ENCODE measurements at places on chromosomes 6 and 20.

GRCh38 chr6:961407-961960, 268.5 kb upstream of the EXOC2 start:
- no peak for DNase-seq

GRCh38 chr20:10330071-10330470, 104.0 kb downstream of the MKKS start:
- DNase-seq: no peak

GRCh38 chr6:42428326-42429041, 23.2 kb downstream of the TRERF1 start:
- no peak for DNase-seq

DNA sequence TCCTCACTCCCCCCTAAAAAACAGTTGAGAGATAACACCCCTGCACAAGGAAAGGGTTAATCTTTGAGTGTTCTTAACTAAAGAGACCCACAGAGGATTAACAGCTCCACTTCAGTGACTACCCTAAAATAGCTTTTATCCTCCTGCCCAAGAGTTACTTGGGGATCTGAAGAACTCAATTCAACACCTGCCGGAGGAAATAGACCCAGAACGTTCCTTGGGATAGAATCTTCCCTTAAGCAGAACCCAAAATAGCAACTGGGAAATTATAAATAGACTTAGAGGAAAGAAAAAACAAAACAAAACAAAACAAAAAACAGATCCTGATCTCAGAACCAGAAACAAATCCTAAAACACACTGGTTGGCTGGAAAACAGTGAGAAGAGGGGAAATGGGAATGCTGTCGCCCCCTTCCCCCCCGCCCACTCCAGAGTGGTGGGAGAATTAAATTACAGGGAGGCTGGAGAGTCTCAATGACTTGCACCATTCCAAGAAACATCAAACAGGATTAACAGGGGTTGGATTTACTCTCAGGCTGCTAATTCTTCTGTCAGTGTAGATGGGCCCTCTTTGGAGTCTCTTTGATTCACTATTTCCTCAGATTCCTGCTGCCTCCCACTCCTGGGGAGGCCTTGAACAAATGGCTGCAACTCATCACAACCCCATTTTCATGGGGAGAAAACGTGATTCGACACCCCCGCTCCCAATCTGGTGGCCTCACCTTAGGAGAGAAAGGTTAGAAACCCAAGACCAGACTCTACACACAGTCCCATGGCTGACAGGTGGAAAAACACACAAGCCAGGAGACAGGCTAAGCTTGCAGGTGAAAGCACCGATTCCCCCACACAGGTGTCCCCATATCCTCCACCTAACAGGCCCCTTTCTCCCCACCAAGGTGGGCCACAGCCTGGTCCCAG, 1.4 kb downstream of the PLAGL2 start:
- no peak for DNase-seq

DNA sequence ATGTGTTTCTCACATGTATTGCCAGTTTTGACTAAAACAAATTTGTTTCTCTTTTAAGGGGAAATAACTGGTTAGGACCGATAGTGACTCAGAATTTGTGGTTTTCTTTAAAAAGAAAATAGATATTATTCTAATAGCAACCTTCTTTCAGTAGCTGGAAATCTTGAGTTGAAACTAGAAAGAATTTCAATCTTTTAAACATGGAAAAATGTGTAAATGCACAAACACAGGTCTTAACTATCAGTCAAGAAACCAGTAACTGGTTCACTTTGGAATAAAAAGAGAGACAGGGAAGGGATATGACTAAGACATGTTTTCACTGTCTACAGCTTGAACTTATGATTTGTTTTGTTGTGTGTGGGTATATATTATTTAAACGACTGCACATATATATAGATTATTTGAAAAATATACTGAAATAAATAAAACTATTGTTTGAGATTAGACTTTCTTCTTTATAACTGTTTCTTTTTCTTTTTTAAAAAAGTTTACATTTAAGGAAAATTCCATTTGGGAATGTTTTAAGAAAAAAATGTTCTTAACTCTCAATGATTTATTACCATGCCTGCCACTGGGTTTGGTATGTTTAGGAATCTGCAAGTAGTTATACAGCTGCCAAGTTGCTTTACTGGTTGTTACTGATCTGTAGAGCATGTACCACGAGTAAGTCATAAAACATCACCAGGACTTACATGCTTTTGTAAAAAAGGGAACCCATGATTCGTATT, 753.3 kb upstream of the MARCKS start:
- DNase-seq: no peak

- no peak for DNase-seq
These were observed 63.5 kb downstream of the HMGN3 start for GRCh38 chr6:79170959-79171358.

DNA sequence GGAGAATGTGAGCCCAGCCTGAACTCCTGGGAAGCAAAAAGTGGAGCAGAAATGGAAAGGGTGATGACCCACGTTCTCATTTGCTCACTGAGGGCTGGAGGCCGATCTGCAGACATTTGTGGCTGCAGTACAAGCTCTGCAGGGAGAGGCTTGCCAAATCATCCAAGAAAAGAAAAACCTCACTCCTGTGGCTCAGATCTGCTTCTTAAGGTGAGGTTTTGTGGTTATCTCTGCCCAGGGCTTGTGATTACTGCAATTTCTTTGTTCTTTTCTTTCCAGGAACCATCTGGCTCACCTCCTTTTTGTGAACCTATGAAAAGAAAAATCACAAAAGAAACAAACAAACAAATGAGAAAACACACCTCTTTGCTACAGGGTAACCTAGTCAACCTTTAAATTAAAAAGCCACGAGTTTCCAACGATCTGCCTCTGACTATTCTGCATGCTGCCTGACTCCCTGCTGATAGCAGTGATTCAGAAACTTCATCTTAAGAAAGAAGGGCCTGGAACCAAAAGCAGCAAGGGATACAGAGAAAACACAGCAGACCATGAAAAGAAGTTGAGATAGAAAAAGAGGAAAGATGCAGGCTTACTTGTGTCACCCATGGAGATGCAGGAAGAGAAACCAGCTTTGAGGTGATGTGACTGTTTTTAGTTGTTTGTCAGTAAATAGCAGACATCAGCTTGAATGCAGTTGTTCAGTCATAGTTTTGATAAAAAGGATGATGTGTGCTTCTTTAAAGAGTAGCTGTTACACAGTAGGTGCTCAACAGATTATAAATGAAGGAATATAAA, 165.1 kb downstream of the LMBRD1 start:
- DNase-seq: no peak

GRCh38 chr20:19492116-19492515, 265.9 kb upstream of the RIN2 start:
- no peak for DNase-seq

- no peak for DNase-seq
These were observed 17.8 kb downstream of the LRP11 start for GRCh38 chr6:149846321-149846720.

- no peak for DNase-seq
These were observed 38.9 kb downstream of the CD109 start for GRCh38 chr6:73734832-73735453.

DNA sequence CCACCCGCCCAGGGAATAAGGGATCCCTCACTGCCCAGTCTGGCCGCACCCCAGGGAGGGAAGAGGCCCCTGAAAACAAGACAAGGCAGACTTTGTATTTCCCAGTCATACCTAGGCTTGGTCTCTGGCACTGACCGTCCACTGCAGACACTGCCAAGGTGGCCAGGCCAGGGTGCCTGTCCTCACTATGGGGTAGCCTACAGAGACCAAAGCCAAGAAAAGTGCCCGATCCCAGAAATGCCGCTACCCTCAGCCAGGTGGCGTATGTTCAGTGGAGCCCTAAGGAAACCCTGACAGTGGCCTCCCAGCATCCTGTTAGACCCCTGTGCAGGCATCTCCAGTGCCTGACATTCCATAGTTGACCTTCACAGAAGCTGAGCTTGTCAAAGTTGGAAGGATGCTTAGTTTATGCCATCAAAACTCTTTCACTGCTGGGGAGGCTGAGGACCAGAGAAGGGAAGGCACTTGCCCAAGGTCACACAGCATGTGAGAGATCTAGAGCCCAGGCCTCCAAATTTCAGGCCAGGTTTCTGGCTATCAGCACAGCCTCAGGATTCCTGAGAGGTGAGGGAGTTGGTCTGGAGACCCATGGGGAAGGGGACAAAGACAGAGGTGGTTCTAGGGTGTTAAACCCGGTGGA, 2.5 kb downstream of the SCRT2 start:
- DNase-seq: no peak

GRCh38 chr6:110476046-110476849, at the start of gene SLC22A16:
Gene SLC22A16, minus strand, starts transcription at chr6:110476613. Its CDS starts 39 bp downstream, at chr6:110476574.
- peak; percentile 11 for DNase-seq

GRCh38 chr6:12962987-12963386, 246.4 kb downstream of the PHACTR1 start:
- peak; percentile 25 for DNase-seq

DNA sequence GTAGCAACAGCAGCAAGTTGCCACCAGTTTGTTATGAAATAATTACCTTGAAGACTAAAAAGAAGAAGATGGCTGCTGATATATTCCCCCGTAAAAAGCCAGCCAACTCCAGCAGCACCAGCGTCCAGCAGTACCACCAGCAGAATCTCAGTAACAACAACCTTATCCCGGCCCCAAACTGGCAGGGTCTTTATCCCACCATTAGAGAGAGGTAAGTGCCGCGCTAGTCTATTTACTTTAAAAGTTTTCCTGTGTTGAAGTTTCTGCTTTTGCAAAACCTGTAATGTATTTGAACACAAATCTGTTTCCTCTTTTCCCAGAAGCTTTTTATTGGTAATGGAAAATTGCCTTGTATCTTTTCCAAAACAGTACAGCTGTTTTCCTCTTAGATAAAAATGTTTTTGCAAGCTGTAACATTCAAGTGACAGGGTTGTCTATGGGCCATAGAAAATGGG, 725 bp downstream of the BTBD3 start:
- DNase-seq: no peak

Data from stimulated activated naive B cell treated with anti-CD40 and anti-IgM and Interleukin-4, amounts not matched to agents 10 μg/mL and 1 μg/mL and 100 μg/mL, for 72 hours (primary cell).